Brain pericyte (primary cell): ENCODE measurements at places on chromosomes 3 and 15.

- no peak for DNase-seq
Observed at GRCh38 chr3:197135212-197135611, 105.6 kb upstream of the MELTF start.

DNA sequence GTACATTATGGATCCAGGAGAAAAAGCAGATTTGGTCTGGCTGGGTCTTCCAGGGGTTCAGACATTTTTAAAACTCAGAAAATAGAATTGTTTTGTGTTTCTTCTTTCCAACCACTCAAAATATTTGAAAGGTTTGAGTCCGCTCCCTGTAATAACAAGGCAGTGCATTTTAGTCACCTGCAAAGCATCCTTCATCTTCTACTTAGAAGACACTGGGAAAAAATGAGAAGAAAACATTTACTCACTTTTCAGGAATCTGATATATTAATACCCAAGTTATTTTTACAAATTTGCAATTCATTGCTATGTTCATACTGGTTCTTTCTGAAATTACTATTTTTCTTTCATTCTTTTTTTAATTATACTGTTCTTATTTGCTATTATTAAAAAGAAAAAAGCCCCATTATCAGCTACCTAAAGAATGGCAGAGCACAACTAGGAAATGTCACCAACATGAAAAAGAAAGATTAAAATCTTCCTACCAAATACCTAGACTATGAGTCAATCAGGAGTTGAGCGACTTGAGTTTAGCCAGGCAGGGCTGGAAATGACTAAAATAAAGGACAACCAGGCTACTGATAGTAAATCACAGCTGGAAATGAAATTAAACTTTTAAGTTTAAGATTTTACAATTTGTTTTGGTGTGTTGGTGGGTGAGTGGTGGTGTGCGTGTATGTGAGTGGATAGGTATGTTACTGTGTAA, 280.3 kb upstream of the THBS1 start:
- DNase-seq = no peak

DNA sequence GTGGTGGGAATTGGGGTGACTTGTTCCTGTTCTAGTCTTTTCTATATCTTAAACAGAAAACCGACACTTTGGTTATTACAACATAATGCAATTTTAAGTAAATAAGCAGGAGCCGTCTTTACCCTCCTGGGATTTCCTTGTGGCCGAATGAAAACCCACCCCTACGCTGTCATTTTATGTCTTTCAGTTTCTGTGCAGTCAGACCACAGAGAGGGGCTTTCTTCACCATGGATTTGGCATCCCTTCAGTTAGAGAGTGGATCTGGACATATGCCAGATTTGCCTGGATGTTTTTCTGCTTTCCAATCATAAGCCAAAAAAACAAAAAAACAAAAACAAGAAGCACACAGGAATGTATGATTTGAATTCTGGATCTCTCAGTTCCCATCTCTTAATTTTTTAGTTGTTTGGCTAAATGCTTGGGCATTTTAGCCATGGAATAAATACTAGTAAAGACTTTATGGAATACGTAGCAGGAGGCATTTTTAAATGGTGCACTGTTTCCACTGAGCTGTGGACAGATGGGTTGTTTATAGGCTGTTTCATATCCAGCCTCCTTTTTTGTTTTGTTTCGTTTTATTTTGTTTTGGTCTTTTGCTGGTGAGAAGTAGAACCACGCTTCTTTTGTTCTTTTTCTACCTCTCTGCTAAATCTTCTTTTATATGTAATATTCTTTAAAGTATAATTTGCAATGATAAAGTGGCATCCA, 272.9 kb downstream of the FEZF2 start:
- DNase-seq = no peak

- DNase-seq = no peak
Observed at GRCh38 chr3:24128199-24129005, 183.3 kb downstream of the NR1D2 start.
